ENCODE measurements at places on chromosomes 3 and 15.

DNA sequence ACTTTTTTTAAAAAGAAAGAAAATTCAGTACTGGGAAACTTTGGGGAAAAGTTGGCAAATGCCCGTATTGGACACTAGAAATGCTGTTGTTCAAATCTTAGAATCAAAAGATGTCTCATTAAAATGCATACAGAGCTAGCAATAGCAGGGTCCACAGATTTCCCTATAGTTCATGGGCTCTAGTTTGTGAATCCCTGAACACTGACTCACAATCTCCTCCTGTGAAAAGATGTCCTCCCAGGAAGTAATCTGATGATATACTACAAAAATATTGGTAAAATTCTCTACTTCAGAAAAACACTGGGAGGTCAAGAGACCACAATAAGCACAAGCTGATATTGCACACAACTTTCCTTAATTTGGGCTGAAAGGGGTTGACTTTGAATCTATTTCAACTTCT, 568.4 kb upstream of the ZNF385D start:
- no peak for DNase-seq

DNA sequence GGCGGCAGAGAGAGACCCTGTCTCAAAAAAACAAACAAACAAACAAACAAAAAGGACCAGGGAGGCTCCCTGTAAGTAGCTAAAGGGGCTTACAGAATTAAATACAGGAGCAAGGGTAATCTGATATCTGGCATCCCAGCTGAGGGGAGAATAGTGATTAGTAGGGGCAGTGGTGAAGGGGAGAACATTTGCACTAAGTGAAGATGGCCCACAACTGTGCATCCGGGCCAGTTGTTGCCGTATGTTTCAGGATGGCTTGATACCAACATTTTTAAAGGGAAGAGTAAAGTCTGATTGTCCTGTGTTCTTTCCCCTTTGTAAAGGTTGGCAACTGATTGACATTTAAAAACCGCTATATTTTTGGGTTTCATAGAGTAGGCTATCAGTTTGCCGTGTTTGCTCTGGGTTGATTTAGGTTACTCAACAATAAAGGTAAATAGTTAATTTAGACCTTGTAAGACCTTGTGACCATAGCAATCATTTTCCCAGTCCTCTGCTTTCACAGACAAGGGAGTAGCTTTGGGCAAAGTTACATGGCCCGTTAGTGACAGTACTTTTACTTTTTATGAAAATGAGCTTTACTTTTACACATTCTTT, 167.8 kb downstream of the PTPRG start:
- no peak for DNase-seq

DNA sequence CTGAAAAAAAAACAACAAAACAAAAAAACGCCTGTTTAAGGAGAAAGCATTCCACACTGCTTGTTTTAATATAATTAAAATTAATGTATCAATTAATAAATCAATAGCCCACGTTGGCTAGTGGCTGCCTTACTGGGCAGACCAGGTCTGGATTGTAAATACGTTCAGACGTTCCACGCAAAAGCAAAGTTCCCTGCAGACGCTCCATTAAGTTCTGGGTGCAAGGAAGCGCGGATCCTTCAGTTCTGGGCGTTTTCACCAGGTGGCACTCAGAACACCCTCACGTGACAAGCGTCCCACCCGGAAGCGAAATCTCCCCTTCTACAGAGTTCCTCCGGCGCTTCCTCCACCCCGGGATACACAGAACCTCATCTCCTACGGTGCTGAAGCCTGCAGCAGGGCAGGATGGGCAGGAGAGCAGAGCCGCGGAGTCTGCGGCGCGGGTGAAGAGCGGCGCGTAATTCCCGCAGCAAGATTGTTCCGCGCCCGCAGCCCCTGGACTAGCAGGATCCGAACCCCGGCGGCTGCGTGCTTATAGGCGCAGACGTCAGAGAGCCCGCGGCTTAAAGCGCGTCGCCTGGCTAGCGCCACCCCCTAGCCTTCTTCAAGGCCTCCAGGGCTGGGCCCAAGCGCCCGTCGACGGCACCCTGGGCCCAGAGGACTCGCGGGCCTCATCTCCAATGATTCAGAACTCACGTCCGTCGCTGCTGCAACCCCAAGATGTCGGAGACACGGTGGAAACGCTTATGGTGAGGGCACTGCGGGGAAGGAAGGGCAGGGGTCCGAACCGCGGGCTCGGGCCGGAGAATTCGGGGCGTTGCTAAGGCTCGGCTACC, at the start of gene SLC25A38:
SLC25A38 (plus strand) TSS at position 326 of the 836 bp plus-strand sequence; CDS start at position 681, 355 bp downstream.
- peak; percentile 79 for DNase-seq

DNA sequence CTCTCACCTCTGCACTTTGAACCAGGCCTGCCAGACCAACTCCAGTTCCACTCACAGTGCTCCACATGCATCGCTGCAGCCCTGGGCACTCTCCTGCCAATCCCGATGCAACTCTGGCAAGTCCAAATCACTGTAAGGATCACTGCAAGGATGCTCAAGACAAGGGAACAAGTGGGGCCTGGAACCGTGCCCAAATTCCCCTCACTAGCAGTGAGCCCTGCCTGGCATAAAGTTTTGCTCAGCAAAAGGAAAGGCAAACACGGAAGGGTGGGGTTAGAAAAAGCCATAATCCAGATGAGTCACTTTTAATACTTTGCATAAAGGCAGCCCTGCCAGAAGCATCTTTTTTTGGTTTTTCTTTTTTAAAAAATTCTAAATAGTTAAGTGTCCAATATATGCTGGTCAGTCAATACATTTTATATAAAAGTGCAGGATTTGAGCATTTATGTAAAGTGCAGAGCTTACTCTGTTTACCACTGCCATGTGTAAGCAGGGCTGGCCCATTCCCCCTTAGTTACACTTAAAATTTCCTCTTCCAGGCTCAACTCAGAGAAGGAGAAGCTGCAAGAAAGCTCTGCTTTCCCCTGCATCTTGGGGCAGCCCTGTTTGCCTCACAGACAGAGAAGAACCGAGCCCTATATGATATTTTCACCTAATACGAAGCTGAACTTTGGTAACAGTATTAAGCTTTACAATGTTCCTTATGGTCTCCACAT, 102.2 kb downstream of the CD47 start:
- DNase-seq, result no peak

DNA sequence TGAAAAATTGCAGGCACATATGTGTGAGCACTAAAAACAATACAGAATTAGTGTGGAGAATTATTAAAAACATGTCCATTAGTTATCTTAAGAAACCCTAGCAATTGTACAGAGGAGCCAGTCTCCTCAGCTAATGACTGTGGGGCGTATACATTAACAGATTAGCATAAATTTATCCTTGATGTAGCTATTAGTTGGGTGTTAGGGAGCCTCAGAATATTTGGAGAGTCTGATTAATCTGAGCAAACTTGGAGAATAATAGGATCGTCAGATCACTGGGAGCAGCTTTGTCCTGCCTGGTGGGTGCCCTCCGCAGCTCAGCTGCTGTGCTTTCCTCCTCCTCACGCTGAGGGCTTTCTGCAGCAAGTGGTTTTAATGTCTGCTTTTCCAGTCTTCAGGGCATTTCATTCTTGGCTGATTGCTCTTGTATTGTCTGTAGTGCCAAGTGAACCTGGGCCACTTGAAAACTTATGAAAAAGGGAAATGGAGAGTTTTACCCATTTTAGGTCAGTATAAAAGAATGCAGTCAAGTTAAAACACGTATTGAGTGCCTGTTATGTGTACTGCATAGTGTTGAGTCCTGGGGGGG, 417.4 kb upstream of the SEMA6D start:
- no peak for DNase-seq

- DNase-seq, result no peak
Measured at GRCh38 chr15:47652328-47652727, 65.0 kb upstream of the SEMA6D start.

- DNase-seq, result no peak
Measured at GRCh38 chr15:65101411-65101890, 13.5 kb downstream of the UBAP1L start.

DNA sequence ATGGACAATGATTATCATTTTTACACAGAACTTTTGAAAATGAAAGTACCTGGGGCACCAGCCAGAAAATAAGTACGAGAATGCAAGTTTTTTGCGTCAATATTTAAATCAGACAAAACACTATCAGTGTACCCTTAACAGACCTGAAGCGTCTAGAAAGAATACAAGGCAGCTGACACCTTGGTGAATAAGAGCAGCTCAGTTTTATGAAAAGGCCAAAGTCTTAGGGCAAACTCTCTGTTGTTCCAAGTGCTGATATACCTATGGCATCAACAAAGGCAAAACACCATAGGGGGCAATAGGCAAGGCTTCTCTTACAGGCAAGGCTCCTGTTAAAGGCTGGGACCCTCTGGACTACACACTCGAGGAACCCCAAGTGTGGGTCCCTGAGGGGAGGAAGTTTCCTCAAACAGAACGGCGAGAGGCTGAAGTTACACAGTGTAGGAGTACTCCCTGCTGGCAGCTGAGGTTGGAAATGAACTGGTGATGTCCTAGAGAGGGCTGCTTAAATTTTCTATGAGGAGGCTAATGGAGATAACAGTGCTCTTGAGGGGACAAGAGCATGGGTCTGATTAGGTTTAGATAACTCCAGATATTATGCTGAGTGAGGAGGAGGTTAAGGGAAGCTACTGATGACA, 291.0 kb downstream of the TIGIT start:
- no peak for DNase-seq

GRCh38 chr3:51704511-51704950, 2.3 kb upstream of the GRM2 start:
- no peak for DNase-seq

DNA sequence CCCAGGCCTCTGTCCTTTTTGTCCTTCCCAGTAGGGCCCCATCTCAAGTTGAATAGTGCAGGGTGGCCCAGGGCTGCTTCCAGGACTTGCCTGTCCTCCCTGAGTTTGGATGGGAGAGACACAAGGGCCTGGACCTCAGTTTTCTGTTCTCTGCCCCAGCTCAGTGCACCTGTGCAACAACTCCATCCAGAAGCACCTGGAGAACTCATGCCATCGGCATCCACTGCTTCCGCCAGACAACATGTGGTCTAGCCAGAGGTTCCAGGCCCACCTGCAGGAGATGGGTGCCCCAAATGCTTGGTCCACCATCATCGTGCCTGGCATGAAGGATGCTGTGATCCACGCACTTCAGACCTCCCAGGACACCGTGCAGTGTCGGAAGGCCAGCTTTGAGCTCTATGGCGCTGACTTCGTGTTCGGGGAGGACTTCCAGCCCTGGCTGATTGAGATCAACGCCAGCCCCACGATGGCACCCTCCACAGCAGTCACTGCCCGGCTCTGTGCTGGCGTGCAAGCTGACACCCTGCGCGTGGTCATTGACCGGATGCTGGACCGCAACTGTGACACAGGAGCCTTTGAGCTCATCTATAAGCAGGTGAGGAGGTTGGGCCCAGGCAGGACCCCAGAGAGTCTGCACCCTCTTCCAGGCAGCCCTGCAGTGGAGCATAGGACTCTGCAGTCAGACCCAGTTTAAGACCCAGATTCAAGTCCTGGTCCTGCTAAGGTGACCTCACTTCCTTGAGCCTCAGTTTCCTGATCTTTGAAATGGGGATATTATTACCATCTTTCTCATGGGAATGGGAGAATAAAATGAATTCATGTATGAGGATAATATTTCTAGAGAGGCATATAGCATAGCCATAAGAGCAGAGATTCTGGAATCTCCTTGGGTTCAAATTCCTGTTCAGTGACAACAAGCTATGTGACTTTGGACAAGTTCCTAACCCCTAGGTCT, 14.7 kb downstream of the RPUSD3 start:
- DNase-seq, result no peak

DNA sequence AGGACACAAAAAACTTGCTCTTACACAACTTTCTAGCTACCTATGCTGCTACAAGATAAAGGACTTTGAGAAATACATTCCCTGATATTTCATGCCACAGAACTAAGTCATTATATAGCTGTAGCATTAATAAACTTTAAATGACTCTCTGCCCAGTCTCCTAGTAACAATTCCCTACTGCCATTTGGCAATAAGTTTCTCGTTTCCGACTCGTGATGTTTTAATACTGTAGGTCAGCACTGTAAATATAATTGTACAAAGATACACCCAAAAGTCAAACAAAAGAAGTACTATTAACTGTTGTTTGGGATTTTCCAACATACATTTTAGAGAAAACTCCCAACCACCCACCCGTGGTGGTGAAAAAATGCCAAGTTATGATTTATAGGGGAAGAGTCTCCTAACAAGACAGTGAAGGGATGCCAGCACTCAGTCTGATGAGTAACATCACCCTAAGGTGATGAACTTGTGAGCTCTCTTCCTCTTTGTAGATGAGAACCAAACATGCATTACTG, 132.2 kb downstream of the DUT start:
- no peak for DNase-seq

DNA sequence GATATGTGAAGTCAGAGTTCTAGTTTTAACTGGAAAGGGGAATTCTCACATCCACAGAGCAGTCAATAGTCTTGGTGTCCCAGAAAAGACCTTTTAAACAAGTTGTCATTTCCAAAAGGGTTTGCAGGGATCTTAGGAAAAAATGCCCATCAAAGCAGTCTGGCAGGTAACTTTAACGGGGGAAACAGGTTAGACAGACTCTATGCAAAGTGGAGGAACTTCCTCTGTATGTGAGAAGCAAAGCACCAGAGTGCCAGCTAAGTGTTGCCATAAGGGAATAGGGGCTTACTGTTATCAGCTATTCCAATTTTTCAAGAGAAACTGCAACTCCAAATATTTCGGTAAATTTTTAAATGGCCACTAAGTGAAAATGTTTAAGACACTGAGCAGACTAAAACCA, 307.9 kb upstream of the MDFIC2 start:
- DNase-seq, result no peak

DNA sequence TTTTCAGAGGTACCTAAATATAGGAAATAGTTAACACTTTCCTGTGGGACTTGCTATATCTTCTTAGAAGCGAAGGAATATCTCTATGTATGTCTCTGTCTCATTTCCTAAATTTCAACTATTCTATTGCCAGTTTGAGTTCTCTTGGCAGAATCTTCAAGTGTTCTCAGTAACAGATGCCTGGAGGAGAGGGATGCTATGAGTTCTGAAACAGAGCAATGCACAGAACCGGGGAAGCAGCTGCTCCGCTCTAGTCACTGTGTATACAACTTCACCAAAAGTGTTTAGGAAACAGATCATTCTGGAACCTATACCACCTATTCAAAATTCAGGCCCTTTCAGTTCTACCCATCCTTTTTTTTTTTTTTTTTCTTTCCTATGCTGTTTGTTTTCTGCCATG, 144.6 kb downstream of the RORA start:
- no peak for DNase-seq

GRCh38 chr3:8239718-8240695, 261.6 kb upstream of the LMCD1 start:
- DNase-seq, result no peak

- DNase-seq, result no peak
Measured at GRCh38 chr15:62415498-62415897, 250.4 kb upstream of the C2CD4B start.

- DNase-seq, result no peak
Measured at GRCh38 chr3:193132241-193132640, 108.8 kb upstream of the PLAAT1 start.

- no peak for DNase-seq
Measured at GRCh38 chr15:25362545-25362944, 76.3 kb downstream of the UBE3A start.

Data from mesothelial cell of epicardium (in vitro differentiated cells).